Mucosa of gallbladder (tissue), 1 donor: ENCODE measurements at places on chromosomes 12 and 14. TPM values are rescaled to one million over a fixed set of nuclear protein-coding genes. Genes with fewer than 3 reads are reported as not detected.

GRCh38 chr14:83120187-83120586 lies 1586.5 kb upstream of the SEL1L start:
- DNase-seq: no peak

- no peak for DNase-seq
Observed at GRCh38 chr14:55850825-55851241, 267.4 kb upstream of the PELI2 start.

DNA sequence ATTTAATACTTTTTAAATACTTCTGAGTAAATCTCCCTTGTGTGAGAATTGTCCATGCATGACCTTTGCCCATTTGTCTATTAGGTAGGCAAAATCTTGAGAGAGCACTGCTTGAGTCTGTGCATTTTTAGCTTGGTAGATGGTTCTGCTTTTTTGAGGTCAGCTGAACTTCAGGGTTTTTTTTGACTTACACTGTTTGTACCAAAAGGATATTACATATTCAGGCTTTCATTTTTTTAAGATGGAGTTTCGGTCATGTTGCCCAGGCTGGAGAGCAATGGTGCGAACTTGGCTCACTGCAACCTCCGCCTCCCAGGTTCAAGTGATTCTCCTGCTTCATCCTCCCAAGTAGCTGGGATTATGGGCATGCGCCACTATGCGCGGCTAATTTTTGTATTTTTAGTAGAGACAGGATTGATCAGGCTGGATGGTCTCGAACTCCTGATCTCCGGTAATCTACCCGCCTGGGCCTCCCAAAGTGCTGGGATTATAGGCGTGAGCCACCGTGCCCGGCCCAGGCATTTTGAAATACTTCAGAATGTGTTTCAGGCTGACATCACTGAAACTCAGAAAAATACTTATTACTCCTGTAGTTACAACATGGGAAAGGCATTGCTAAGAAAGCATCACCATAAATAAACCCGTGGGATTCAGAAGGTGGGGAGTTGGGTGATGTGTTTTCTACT lies 11.1 kb downstream of the RASSF3 start:
- DNase-seq: no peak

NGB gene
- total RNA-seq: not detected

GRCh38 chr12:78804262-78804661 lies 60.3 kb upstream of the SYT1 start:
- no peak for DNase-seq

DPPA3 gene
- not detected for total RNA-seq

GNPNAT1 gene
- 18.9 TPM for total RNA-seq

DNA sequence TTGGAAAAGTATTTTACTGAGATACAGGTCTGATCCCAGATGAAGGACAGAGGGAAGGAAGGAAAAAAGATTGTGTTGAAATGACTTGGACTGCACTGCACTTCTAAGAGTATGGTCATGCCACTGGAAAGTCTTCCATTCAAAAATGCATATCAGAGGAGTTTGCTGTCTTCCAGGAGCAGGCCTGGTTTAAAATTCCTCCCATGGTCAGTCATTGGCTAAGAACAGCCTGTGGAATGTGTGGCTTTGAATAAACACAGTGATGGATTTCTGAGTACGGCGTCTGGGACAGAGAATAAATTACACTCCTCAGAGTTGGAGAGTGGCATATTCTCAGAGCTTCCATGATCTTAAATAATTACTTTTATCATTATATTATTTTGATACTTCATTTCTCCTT lies 245.8 kb upstream of the PDZRN4 start:
- no peak for DNase-seq

- DNase-seq: no peak
Observed at GRCh38 chr14:71296184-71296583, 388.9 kb downstream of the PCNX1 start.

- no peak for DNase-seq
Observed at GRCh38 chr14:104023325-104024055, 62.0 kb upstream of the ASPG start.

GRCh38 chr14:33767586-33768457 lies 183.1 kb downstream of the EGLN3 start:
- DNase-seq: no peak

CD163L1 gene
- total RNA-seq: 3.9 TPM

DNA sequence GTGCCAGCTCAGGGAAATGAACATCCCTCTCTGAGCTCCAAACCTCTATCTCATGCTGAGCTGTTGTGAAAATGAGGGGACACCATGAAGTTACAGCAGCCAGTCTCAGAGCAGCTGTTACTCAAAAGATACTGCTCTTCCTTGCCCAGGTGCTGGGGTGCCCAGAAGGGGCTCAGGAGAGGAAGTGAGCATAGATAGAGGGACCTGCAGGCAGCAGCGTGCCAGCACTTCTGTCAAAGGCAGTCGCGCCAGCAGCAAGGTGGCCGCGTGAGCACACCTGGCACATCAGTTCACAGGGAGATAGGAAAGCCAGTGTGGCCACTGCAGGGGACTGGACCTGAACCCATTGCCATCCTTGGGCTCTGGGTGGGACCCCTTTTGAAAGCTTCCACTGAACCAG lies 27.8 kb downstream of the C14orf132 start:
- DNase-seq: no peak

GIT2 gene
- total RNA-seq: 43.6 TPM
